Occipital lobe (tissue), 3 donors: ENCODE measurements at places on chromosomes 1 and 21. TPM values are rescaled to one million over a fixed set of nuclear protein-coding genes. Genes with fewer than 3 reads are reported as not detected.

The SLC22A15 gene
- 11.4 TPM for total RNA-seq

The ST6GALNAC5 gene
- 35.9 TPM for total RNA-seq

The EBNA1BP2 gene
- total RNA-seq: 46.8 TPM

The GLIS1 gene
- total RNA-seq: not detected

The FAM151A gene
- not detected for total RNA-seq

The SLAMF8 gene
- not detected for total RNA-seq

The OR10Z1 gene
- not detected for total RNA-seq

The HYI gene
- 32.1 TPM for total RNA-seq

The LRRC7 gene
- total RNA-seq: 303 TPM

The MCOLN3 gene
- total RNA-seq: not detected

The GOLT1A gene
- total RNA-seq: not detected

The PADI3 gene
- total RNA-seq: not detected

The RGS8 gene
- total RNA-seq: 7.8 TPM

The SPRR2G gene
- total RNA-seq: not detected

The EPHA10 gene
- 10.1 TPM for total RNA-seq

The TSPAN2 gene
- 28.5 TPM for total RNA-seq

The CLCA4 gene
- not detected for total RNA-seq

The TMEM52 gene
- 1.1 TPM for total RNA-seq

The LCE1B gene
- total RNA-seq: not detected

The PRAMEF4 gene
- not detected for total RNA-seq

The GRIK3 gene
- total RNA-seq: 32.0 TPM

The C1orf141 gene
- total RNA-seq: not detected

The LCE1C gene
- total RNA-seq: not detected

The CLEC20A gene
- not detected for total RNA-seq

The CHAF1B gene
- 1.6 TPM for total RNA-seq

The ADORA1 gene
- total RNA-seq: 24.0 TPM

The AQP10 gene
- total RNA-seq: not detected

The KPRP gene
- total RNA-seq: not detected

The SYNC gene
- 4.1 TPM for total RNA-seq

The PDPN gene
- total RNA-seq: 5.9 TPM

The KRTAP10-6 gene
- total RNA-seq: not detected

The FCRL6 gene
- total RNA-seq: not detected

The MRAP gene
- total RNA-seq: not detected

The KRTAP12-3 gene
- total RNA-seq: not detected

The CRB1 gene
- 27.5 TPM for total RNA-seq

The KCNJ9 gene
- total RNA-seq: 14.7 TPM

The FAM177B gene
- not detected for total RNA-seq

The C1QTNF12 gene
- not detected for total RNA-seq

The SSU72 gene
- 32.9 TPM for total RNA-seq

The CNIH3 gene
- total RNA-seq: 18.2 TPM

The NMNAT2 gene
- 41.5 TPM for total RNA-seq

The CFAP141 gene
- total RNA-seq: not detected

The SNX27 gene
- 88.1 TPM for total RNA-seq

The HES5 gene
- 25.4 TPM for total RNA-seq

The ITLN1 gene
- 0.47 TPM for total RNA-seq

The SMIM1 gene
- 2.0 TPM for total RNA-seq

The GPR37L1 gene
- total RNA-seq: 1.1 TPM

The TFF2 gene
- total RNA-seq: not detected

The LCE1D gene
- total RNA-seq: not detected

The CTXND2 gene
- total RNA-seq: not detected

The KCND3 gene
- 12.6 TPM for total RNA-seq
